ENCODE measurements at places on chromosomes 3 and 15.

GRCh38 chr3:133935843-133936769 is 40.4 kb upstream of the RAB6B start:
- DNase-seq = no peak

- no peak for DNase-seq
These were observed 240.8 kb upstream of the CMC1 start for GRCh38 chr3:28000608-28001007.

GRCh38 chr15:32908872-32909271 is 191.1 kb downstream of the GREM1 start:
- no peak for DNase-seq

DNA sequence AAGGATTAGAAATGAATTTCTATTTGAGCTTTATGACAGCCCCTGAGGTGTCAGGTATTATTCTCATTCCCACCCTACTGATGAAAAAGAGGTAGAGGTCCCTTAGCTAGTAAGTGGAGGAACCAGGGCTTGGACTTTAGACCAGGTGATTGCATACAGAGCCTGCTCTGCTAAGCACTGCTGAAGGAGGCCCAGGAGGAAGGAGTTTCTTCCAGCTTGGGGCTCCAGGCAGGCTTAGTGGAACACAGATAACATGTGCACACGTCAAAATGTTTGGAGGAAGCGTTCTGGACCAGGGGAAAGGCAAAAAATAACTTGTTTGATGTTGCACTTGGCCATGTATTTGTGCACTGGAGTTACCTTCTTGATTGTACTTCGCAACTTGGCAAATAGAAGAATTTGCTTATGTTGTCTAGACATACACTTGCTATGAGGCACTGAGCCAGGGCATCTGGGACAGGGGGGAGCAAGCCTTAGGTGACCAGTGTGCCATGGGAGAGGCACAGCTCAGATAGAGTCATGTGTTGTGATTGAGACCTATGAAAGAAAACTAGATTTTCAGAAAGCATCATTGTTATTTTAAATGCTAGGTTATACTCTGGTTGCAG is 22.4 kb downstream of the IFT122 start:
- DNase-seq = no peak

DNA sequence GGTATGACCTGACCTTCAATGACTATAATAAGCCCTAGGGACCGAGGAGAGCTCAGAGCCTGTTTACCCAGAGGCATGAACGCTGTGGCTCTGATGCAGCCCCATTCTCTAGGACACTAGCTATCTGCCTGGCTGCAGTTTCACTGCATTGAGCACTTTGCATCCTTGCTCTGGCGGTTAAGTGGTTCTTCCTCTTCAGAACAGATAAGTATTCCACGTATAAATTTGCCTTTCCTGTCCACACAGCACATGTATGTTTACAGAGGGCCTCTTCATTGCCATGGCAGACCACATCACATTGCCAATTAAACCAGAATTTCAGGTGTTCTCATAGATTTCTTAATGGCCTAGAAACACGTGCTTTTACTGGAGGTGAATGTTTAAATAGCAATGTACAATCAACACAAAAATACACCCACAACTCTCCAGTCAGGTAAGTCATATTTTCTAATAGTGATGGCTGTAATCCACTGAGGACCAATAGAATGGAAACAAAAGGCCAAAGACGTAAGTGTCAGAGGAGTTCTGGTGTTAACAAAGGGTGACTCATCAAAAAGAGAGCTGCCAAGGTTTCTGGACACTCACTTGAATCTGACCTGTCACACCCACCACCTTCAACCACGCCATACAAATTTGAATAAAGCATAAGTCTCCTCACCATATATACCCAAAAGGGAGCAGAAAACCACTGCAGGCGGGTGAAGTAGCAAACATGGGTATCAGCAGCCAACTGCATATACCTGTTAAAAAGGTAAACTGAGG is 553.4 kb downstream of the OCA2 start:
- DNase-seq = no peak

DNA sequence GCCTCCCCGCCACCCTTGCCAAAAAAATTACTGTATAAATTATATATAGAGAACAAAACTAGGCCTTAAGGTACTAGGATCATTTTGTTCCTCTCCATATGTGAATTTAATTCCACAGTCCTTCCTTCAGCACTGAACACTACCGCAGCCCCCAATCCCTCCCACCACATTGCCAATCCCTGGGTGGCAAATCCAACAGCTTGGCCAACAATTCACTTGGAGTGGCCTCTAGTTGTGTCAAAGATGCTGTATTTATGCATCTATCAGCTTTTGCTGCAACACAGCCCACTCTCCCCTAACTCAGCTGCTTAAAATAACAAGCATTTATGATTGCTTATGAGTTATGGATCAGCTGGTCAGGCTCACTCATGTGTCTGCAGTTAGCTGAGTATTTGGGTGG is 18.6 kb downstream of the GPD1L start:
- no peak for DNase-seq

DNA sequence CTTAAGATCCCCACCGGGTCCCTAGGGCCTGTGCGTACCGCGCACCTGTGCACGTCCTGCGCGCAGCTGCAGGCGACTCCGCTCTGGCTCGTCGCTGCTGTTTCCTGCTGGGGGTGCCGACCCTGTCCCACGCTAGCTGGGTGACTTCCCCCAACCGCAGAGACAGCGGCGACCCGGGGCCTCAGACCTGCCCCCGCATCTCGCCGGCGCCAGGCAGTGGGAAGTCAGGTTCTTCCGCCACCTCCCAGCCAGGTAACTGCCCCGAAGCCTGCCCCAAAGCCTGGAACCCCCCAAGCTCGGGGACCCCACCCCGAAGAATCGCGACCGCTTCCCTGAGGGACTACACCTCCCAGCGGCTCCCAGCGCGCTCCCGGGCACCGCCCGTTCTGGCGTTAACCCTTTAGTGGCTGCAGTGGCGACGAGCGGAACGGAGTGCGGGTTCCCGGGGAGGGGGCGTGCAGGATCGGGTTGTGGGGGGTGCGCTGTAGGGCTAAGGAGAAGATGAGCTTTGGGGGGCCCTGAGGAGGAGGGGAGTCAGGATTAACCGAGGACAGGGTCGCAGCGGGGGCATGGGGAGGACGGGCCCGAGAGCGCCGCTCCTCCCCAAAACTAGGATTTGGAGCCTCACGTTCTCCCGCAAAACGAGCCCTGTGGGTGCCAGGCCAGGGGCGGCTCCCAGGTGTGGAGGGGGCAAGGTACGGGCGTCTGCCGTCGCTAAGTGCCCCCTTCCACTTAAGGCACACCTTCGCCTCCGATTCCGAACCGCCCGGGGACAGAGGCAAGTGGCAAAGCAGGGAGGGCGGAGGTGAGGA is 589 bp downstream of the NEIL1 start:
- DNase-seq = peak; percentile 32

GRCh38 chr3:102182162-102182561 is 252.7 kb upstream of the ZPLD1 start:
- no peak for DNase-seq

GRCh38 chr3:155335724-155336354 is 42.4 kb upstream of the STRIT1 start:
- no peak for DNase-seq

DNA sequence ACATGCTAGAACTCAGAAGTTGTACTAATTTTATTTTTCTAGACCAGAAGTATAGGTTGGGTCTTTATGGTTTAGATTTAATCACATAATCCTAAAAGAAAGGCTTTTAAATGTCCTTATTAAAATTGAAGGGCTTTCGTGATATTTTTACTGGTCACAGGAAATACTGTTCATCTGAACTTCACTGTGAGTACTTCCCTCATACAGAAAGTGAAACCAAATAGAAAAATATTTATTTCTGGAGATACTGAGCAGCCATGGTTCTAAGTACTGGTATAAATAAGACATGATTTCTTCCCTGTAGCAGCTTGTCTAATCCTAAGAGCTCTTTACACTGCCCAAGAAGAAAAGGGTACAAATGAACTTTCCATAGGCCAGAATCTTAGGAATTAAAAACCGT is 2.0 kb downstream of the SNRK start:
- DNase-seq = no peak

DNA sequence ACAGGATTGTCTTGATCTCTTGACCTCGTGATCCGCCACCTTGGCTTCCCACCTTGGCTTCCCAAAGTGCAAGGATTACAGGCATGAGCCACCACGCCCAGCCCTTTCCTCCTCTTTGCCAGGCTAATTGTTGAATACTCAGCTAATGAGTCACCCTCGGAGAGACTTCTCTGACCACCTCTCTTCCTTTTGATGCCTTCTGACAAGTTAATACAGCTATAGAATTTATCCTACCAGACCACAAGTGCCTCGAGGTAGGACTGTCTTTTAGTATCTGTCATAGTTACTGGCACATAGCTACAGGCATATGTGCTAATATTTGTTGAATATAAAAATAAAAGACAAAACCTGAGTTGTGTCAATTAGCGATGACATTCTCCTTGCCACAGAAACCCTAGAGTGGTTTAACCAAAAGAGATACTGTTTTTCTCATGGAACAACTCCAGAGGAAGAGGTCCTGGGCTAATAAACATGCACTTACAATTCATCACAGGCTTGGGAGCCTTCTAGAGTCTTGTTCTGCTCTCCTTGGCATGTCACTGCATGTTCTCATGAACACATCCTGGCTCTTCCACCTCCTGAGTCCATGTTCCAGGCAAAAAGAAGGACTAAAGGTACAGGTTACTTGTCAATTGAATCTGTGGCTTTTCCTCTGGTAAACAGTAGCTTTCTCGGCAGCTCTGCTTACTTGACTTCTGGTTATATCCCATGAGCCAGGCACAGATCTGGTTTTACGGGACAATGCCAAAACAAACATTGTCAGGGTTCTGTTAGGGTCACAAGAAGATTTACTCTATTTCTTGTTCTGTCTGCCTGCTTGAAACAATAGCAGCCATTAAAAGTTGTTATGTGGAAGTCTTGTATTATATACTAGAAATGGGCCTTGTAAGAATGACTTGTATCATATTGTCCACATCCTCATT is 332.3 kb downstream of the THSD4 start:
- DNase-seq = no peak

GRCh38 chr3:111653766-111654165 is 58.6 kb upstream of the ZBED2 start:
- no peak for DNase-seq

GRCh38 chr15:61449186-61449702 is 220.1 kb upstream of the RORA start:
- no peak for DNase-seq

GRCh38 chr3:146701246-146701645 is 96.1 kb upstream of the PLSCR5 start:
- no peak for DNase-seq

DNA sequence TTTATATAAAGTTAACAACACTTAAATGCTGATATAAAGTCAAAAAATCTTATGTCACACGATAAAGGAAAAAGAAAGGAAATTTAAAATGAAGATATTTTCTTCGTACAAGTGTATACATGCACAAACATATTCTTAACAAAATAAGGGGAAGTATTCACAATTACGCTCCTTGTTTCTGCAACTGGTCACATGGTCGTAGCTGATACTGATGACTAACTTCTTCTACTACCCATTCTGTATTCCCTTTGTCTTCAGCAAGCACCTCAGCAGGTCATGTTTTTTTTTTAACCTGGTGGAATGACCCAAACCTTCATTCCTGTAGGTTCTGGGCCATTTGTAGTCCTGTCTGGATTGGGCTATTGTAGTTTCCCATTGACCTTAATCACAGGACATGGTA is 30.0 kb upstream of the CMTM8 start:
- no peak for DNase-seq

DNA sequence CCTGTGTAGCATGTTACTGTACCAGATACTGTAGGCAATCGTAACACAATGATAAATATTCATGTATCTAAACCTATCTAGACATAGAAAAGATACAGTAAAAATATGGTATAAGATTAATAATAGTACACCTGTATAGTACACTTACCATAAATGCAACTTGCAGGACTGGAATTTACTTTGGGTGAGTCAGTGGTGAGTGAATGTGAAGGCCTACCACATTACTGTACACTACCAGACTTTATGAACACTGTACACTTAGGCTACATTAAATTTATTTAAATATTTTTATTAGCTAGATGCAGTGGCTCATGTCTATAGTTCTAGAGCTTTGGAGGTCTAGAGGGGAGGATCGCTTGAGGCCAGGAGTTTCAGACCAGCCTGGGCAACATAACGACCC is 186.6 kb upstream of the ROPN1 start:
- no peak for DNase-seq

GRCh38 chr15:65177901-65178300 is 7.2 kb downstream of the CLPX start:
- DNase-seq = no peak

- DNase-seq = no peak
These were observed 280.6 kb downstream of the ROBO2 start for GRCh38 chr3:77320514-77320913.

- DNase-seq = no peak
These were observed 23.7 kb upstream of the CCDC174 start for GRCh38 chr3:14627815-14628214.

GRCh38 chr3:119595639-119596334 is 1.9 kb upstream of the PLA1A start:
- DNase-seq = no peak

- DNase-seq = no peak
These were observed 30.9 kb downstream of the RCN2 start for GRCh38 chr15:76962337-76963013.

- DNase-seq = no peak
These were observed 13.1 kb downstream of the GABRR3 start for GRCh38 chr3:98021830-98022560.

DNA sequence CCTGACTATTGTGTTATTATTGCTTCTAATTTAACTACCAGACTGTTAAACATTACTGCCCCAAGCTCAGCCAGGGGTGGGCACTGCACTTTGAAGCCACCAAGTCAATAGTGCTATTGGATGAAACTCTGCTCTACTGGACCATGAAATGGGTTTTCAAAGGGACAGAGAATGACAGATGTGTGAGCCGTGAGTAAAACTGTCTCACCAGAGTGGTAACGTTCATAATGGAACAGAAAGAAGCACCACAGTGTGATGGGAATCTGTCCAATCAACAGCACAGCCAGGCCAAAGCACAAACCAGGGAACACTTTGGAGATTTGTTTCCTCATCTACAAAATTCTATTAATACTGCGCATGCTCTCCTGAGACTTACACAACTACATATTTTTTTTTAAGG is 171.8 kb upstream of the LPP start:
- DNase-seq = no peak

DNA sequence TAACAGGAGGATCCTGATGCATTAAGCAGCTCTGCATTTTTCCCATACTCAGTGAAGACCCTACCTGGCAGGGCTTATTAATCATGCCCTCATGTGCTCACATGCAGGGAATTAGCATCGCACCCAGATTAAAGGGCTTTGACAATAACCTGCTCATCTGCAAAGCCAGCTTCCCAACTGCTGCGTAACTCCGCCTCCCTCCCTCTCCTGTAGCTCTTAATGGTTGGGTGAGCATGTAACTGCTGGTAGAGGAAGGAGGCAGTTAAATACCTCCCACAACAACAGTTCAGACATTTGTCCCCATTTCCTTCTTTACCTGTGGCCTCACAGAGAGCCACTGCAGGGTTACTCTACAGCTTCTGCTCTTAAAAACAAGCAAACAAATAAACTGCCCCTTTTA is 203.6 kb upstream of the WNT5A start:
- DNase-seq = no peak

- DNase-seq = no peak
These were observed 333.5 kb downstream of the LSAMP start for GRCh38 chr3:116111765-116112164.

GRCh38 chr15:59945036-59945435 is 59.1 kb upstream of the FOXB1 start:
- no peak for DNase-seq
